ENCODE measurements at places on chromosomes 6 and 20.

DNA sequence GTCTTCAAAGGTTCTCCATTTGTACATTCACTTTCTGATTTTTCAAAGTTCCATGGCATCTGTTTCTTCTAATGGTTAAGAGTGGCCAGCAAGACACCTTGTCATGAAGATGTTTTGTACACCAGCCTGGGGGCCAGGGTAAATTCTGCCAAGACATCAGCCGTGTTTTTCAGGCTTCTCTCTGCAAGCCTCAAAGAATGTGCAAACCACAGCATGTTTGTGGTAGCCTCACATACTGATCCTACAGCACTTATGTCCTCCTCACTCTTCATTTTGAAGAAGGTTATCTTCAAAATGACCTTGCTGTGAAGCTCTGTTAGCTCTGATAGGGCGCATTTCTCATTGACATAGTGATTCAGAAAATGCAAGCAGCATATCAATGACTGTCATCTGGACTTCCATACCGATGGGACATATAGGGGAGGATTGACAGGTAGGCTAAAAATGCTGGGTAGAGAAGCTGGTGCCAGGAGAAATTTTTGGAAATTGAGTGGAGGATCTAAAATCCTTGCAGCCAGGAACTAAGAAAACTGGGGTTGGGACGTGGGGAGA is 59.3 kb upstream of the SPTLC3 start:
- no peak for DNase-seq

GRCh38 chr6:24583463-24584381 is 62.3 kb downstream of the KIAA0319 start:
- peak; percentile 88 for DNase-seq

- no peak for DNase-seq
Measured at GRCh38 chr6:97214671-97215070, 68.3 kb downstream of the MMS22L start.

GRCh38 chr20:34940081-34940481 is 15.5 kb downstream of the GSS start:
- DNase-seq: no peak

- no peak for DNase-seq
Measured at GRCh38 chr20:23058240-23058639, 8.8 kb upstream of the THBD start.

DNA sequence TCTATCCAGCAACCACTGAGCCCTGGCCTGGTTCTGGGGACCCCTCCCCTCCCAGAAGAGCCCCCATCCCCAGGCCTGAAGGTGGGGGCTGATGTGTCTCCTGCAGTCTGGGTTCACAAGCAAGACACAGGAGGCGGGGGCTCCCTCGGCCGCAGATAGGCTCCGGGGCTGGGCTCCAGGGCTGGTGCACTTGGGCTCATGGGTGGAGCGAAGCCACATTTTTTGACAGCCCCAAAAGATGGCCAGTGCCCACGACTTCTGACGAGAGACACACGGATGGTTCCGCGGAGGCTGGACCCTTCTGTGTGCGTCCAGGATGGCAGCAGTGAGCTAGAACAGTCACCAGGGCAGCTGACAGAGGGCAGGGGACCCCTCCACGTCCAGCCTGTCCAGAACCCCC is 57.1 kb upstream of the GATA5 start:
- DNase-seq: no peak

GRCh38 chr20:16514140-16514539 is 59.1 kb downstream of the KIF16B start:
- DNase-seq: no peak

GRCh38 chr6:65546894-65547293 is 160.1 kb downstream of the EYS start:
- no peak for DNase-seq

DNA sequence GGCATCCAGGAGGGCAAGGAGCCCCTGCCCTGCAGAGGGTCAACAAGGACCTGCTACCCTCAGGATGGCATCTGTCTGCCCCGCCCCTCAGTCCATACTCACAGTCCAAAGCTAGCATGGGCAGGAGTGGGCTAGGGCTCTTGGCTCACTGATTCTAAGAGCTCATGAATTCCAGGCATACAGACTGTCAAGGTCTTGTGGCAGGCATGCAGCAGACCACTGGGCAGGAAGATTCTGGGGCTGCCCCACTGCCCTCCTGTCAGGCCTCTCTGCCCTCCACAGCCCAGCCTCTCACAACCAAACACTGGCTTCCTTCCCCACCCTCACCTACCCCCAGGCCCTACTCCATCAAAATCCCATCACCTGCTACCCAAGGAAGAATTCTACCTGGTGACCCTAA is 5.6 kb upstream of the SLC4A11 start:
- no peak for DNase-seq

DNA sequence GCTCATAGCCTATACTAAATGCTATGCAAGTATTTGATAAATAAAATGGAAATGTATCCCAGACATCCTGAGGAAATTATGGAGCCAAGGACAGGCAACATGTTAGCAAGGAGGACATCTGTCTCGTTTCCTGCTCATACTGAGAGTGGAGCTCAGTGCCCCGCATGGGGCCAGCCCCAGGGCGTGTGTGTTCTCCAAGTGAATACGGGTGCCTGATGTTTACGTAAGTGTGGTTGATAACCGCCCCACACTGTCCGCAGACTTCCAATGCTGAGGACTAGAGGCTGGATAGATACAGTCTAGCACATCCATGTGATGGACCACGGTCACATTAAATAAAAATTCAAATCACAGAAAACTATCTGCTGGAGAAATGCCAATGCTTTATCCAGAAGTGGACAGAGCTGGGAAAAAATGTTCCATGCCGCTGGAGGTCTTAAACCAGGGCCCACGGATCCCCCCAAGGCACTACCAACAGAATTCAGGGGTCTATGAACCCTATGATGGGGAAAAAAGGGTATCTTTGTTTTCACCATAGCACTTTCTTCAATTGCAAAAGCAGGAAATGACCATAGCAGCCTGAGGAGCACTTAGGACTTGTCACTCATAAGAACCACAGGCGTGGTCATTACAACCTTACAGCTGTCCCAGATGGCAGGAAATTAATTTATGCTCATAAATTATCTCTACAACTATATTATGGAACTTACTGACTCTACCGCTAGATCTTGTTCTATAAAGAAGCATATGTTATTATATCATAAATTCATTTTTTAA is 24.9 kb downstream of the TGM2 start:
- no peak for DNase-seq

DNA sequence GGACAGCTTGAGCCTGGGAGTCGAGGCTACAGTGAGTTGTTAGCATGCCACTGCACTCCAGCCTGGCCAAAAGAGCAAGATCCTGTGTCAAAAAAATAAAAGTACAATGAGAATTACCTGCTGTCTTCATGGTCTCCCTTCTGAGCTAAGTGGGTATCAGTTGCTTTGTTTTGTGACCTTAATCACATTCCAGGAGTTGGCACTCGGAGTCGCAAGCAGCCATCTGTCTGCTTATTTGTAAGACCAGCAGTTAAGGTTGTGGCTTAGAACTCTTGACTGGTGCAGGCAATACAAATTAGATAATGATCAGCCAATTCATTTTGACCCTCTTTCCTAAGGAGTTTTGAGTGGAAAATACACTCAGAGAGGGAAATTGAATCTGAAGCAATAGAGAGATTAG is 114.0 kb downstream of the MYO6 start:
- no peak for DNase-seq

- no peak for DNase-seq
Measured at GRCh38 chr6:170462366-170463020, 90.6 kb downstream of the PSMB1 start.

DNA sequence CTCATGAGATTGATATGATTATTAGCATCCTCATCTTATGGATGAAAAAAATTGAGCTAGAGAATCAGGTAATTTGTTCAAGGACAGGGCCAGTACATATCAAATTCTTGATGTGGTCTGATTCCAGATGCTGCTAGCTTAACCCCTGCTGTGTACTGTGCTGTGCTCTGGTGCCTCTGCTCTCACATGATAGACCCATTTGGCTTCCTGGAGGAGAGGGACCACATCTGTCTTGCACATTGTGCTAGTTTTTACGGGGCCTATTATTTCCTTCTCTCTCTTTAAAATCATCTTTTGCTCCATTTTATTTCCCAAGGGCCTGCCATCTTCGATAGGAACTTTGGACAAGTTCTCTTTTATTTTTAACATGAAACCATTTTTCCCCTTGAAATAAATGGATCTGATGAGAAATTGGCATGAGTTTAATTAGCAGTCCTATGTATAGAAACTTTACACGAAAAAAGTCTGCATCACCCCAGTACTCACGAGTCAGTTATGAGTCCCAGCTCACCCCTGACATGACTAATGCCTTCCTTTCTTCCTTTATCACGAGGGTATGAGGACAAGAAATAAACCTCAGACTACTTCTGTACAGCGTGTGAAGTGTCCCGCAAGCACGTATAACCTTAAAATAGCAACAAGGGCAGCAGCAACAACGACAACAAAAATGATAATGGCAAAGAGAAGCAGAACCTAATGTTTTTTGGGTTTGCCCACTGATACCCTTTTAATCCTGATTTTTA is 26.5 kb downstream of the CD109 start:
- no peak for DNase-seq

- DNase-seq: no peak
Measured at GRCh38 chr6:154901876-154902552, 93.1 kb upstream of the TIAM2 start.

DNA sequence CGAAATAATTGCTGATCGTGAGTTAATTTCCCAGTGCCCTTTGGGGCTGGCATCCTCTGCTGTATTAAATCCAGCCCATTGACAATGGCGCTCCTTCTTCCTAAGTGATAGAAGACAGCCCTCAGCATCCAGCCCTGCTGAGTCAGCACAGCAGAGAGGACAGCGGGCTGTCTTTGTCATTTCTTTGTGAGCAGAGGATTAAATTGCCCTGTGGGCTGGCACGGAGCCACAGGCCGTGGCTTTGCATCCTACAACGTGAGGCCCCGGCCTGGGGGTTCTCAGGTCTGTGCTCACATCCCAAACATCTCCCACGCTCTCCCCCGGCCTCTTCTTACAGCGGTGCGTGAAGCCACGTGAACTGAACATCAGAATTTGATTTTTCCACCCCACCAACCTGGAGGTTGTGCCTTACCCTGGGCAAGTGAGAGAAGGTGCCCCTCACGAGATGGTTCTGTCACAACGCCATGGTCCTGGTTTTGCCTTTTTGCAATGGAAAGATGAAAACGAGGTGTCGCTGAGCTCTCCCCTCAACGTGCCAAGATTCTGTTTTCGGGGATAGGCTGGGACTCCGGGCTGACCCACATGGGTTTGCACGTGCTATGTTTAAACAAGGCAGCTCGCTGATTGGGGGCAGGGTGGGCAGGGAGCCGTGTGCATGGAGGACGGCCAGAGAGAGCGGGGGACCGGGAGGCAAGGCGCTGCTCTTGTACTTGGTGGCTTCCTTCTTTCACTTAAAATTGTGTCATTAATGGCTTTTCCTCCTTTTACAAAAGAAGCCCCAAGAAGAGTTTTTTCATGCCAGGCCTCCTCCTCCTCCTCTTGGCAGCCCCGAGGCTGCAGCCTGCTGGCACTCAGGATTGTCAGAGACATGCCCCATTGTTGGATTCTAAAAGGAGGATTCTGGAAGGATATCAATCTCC is 19.5 kb downstream of the CDH4 start:
- no peak for DNase-seq

DNA sequence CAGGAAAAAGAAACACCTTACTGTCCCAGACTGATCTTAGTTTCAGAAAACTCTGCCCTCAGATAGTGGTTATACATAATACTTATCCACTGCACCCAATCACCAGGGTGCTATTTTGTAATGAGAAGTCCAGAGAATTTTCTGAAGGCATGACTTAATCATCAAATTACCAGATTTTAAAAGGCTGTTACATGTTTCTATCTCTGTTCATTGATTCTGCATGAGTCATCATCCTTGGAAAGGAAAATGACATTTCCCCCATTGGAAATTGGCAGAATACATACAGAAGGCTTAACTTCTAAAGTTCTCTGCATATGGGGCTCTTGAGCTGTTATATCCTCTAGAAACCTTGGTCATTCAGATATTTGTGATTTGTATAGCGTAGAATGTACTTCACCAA is 587.9 kb upstream of the FLRT3 start:
- DNase-seq: no peak

DNA sequence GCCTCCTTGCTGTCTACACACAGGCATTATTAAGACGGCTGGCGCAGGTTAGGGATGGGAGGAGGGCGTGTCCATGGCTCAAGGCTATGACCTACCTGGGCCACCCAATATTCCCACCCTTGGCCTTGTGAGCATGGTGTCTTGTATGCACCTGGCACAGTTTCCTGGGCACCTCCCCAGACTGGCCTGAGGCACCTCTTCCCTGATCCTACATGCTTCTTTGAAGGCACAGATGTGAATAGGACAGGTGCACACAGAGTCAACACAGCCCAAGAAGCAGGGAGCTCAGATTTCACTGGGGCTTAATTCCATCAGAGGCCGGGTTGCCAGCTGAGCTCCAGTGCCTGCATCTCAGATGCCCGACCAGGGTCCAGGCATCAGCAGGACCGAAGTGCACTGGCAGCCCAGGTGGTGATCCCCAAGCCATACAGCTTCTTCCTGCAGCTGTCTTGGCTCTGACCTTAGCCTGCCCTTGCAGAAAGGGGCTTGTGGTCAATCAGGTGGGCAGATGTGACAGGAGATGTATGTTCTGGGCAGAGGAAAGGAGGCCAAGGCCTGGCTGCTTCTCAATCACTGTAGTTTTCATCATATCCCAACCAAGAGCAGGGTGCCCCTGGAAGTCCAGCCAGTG is 287.7 kb downstream of the CLIC5 start:
- no peak for DNase-seq

DNA sequence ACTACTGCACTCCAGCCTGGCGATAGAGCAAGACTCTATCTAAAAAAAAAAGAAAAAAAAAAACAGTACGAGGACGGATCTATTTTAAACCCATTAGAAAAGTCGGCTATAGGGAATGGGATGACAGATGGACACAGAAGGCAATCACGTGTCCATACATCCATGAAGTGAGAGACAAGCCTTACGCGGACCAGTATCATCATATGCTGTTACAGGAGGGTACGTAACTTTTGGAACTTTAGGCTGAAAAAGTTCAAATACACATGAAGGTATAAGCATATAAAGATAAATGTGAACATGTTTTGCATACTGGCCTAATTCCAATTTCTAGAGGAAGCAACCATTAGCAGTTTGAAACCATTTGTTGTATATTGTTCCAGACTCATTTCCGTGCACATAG is 109.8 kb upstream of the EXOC2 start:
- DNase-seq: no peak

- no peak for DNase-seq
Measured at GRCh38 chr6:46509063-46509462, 17.8 kb upstream of the RCAN2 start.

All from NAMALWA (cell line).